ENCODE measurements at places on chromosomes 13 and 19.

- DNase-seq = peak; percentile 19
These were observed 1.3 kb upstream of the LENG1 start for GRCh38 chr19:54160854-54161253.

GRCh38 chr13:100334214-100334613, 245.3 kb downstream of the PCCA start:
- peak; percentile 65 for DNase-seq

DNA sequence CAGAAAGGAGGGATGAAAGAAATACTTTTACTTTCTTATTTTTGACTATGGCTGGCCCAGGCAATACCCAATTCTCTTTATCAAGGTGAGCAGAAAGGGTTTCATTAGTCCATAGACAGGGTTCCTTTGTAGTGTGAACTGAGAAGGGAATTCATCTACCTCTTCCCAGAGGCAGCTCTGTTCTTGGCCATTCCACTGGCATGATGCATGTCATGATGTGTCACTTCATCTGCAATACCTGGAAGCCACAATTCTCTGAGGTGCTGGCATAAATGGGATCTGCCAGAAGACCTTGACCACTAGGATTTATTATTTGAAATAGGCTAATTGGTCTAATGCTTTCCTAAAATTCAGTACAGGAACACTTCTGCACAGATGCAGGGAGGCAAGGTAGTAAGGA, 542.8 kb downstream of the RFC3 start:
- DNase-seq = peak; percentile 83

DNA sequence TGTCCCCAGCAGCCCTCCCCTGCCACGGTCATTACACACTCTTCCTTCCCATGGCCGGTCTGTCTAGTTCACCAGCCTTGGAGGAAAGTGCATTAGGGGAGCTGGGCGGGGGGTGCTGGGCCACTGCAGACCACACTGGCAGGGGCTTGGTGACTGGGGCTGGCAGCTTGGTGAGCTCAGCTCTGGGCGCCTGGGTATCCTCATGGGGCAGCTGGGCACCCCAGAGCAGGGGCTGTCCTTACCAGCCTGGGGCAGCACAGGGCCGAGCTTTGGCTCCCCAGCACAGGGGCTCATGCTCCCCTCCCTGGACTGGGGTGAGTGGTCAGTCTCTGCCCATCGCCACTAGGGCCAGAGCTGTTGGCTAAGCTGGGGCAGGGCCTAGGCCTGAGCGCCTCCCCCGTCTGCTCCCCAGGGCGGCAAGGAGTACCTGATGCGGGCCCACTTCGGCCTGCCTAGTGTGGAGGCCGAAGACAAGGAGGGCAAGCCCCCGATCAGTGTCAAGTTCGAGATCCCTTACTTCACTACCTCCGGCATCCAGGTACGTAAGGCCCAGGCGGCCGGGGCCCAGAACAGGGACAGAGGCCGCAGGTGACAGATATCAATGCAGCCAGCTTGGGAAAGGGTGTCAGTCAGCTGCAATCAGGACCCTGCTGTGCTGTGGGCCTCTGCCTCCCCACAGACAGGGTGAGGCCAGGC, 35.5 kb downstream of the AP1M1 start:
- DNase-seq = no peak

- DNase-seq = no peak
These were observed 4.7 kb downstream of the AKAP11 start for GRCh38 chr13:42276683-42277082.

DNA sequence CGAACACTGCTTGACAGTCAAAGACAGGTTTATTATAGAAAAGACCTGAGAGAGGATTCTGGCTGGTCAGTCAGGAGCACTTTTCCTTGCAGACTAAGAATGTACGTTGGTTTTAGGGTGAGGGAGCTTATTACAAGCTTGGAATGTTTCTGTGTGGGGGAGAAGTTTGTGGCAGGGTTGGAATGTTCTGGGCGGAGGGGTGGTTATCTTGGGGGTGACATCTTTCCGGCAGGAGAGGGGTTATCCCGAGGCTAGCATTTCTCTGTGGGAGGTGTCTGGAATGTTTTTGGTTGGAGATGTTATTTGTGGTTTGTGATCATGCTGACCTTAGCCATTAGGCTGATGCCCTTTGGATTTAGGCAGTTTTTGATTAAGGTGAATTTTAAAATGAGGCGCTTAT, 61.8 kb downstream of the ZNF136 start:
- DNase-seq = peak; percentile 39

DNA sequence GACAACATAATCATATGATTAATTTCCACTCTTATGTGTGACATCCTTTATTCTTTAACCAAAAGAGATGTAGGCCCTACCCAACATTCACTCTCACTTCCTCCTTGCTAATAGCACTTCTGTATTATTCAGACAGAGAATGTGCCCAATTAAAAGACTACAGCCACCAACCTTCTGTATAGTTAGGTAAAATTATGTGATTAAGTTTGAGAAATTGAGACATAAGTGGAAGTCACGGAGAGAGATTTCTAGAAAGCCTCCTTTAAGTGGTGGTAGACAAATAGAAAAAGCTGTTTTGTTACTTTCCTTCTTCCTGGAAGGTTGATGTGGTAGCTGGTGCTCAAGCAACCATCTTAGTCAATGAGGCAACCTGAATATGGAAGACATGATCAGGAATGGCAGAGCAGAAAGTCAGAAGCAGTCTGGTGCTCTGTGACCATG, 14.8 kb downstream of the EPSTI1 start:
- no peak for DNase-seq

GRCh38 chr19:11416346-11417052, 2.6 kb downstream of the RGL3 start:
- no peak for DNase-seq
